ENCODE measurements at places on chromosomes 6 and 20. TPM values are rescaled to one million over a fixed set of nuclear protein-coding genes. Genes with fewer than 3 reads are reported as not detected.

Gene LKAAEAR1
- polyA plus RNA-seq: 0.86 TPM

Gene BPIFB1
- polyA plus RNA-seq: not detected

Gene DNAH8
- polyA plus RNA-seq: not detected

Gene DOK5
- polyA plus RNA-seq: not detected

Gene ALDH5A1
- polyA plus RNA-seq: 0.05 TPM

Gene RBBP8NL
- not detected for polyA plus RNA-seq

Gene PNPLA1
- 3.8 TPM for polyA plus RNA-seq

Gene MEP1A
- polyA plus RNA-seq: 0.07 TPM

Measured in CD14-positive monocyte (primary cell).